CD4-positive, alpha-beta T cell treated with Interleukin-15 for 1 hour (primary cell): ENCODE measurements at places on chromosomes 3 and 15.
A peak's percentile ranks its signal among the peaks of the same experiment; 100 is the strongest.

DNA sequence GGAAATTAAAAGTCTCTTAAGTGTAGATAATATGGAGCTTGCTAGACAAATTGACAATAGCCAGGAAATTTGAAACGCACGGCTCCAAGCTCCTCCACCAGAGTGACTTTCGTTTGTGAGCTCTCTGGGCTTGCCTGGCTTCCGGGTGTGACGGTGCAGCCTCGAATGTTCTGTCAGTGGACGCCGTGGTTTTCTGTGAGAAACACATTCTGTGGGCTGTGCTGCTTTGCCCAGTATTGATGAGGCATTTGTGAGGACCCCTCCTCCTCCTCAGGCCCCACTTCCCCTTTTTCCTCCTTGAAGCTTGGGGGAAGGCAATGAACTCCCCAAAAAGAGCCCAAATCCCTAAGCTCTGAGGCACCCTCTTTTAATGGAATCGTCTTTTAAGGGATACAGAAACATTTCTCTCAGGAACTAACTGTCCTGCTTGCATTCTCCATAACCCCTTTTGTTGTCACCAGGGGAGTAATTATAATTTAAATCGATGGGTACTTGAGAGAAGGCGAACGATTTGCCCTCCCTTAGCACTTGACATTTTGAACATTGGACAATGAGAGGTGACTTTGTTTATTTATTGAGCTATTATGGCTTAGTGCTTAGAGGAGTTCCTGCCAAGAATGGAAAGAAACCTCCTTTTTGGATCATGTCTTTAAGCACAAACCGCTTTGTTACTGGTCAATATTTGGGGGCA lies 40.8 kb downstream of the POLR2M start:
- no peak for DNase-seq

DNA sequence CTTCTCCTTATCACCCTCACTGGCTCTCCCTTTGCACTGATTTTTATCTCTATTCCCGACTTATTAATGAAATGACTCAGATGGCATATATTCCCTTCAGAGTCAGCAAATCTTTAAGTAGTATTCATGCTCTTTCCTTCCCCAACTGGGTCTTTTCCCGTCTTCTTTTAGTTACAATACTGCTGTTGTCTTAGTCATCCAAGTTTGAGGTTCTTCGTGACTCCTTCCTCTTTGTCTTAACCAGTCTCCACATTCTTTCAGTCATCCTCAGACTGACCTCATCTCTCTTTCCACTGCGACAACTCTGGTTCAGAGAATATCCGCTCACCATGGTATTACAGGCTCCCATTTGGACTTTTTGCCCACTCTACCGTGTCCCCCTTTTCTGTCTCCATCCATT lies 12.4 kb downstream of the WDR5B start:
- DNase-seq: no peak

DNA sequence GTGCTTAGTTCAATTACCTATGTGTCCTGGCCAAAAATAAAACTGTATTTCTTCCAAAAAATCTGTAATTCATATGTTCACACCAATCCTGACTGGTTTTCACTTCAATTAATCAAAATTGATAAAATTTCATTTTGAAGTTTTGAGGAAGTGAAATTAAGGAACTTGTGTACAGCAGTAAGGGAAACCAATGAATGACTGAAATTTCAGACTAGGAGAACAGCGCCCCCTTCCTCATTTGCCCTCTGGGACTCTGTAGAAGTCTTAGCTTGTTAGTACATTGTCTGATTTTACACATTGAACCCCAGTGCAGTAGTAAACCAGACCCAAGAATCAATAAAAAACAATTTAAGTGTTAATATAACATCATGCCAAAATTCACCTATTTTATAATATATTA lies 495.3 kb upstream of the AGTR1 start:
- no peak for DNase-seq

DNA sequence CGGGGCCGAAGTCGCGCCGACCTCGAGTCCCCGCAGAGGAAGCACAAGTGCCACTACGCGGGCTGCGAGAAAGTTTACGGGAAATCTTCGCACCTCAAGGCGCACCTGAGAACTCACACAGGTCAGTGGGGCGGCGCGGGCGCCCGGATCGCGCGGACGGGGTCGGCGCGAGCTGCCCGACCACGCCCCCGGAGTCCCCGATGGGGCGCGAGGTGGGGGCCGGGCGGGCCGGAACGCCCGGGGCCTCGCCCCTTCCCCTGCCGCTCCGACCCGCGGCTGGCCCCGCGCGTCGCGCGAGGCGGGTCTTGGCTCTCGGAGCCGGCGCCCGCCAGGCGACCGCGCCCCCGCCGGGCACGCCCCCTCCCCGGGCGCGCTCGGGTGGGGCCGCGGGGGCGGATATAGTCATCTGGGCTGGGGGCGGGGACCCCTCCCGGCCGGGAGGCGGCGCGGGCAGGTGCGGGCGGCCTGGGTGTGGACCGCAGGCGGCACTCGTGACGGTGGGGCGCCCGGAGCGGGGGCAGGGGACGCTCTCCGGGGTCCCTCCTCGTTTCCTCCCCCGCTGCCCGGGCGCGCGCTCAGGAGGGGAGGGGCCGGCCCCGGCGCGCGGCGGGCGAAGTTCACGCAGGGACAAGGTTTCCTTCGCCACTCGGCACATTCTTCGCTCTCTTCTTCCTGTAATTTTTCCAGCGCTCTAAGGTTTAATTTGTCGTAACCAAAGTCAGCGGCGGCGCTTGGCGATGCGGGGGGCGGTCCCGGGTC lies 1.2 kb downstream of the KLF13 start:
- DNase-seq: peak; percentile 86

DNA sequence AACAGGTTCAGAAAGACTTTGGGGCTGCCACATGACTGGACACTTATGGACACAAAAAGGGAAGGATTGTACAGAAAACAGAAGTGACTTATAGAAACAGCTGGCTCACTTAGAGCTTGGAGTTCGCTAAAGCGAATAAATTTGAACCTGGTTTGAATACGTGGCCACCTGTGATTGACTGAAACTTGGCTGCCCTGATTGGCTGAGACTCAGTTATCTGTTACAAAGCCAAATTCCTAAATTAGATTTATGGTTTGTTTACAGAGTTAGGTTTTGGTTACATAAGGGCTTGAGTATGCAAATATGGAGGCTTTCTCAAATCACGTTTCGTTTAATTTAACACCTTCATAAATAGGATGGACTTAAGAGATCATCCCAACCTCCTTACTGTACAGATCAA lies 270.2 kb downstream of the THSD4 start:
- no peak for DNase-seq

DNA sequence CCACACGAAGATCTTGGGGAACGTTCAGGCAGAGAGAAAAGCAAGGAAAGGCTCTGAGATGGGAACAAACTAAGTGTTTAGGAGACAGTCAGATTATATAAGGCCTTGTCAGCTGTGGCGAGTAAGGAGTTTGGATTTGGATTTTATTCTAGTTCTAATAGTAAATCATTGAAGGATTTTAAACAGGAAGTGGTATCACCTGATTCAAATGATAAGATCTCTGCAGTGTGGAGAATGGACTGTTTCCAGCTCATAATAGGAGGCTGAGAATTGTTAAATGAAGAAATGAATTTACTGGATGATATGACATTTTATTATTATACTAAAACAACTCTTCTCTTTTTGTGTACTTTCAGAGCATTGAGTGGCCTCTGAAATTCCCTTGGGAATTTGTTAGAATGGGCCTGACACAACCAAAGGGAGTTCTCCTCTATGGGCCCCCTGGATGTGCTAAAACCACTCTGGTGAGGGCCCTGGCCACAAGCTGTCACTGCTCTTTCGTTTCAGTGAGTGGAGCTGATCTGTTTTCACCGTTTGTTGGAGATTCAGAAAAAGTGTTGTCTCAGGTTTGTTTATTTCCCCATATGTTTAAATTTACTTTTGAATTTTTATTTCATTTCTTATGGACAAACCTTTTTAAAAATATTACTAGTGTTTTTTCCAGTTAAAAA lies 36.0 kb upstream of the GATM start:
- DNase-seq: no peak

DNA sequence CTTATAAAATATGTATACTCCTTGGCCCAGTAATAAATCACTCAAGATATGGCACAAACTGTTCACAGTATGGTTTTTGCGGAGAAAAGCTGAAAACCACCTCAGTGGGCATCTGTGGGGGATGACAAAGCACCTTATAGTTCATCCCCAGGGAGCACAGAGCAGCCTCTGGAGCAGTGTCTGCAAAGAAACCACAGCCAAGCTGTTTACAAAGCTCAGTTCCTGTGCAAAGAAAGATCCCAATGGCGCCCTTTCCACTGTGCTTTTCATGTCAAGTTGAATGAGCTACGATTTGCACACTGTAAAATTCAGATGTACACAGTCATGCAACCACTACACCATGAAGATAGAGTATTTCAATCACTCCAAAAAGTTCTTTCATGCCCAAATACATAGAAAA lies 2.5 kb upstream of the EFCC1 start:
- DNase-seq: no peak

- no peak for DNase-seq
Measured at GRCh38 chr3:100173961-100174360, 59.7 kb upstream of the FILIP1L start.

DNA sequence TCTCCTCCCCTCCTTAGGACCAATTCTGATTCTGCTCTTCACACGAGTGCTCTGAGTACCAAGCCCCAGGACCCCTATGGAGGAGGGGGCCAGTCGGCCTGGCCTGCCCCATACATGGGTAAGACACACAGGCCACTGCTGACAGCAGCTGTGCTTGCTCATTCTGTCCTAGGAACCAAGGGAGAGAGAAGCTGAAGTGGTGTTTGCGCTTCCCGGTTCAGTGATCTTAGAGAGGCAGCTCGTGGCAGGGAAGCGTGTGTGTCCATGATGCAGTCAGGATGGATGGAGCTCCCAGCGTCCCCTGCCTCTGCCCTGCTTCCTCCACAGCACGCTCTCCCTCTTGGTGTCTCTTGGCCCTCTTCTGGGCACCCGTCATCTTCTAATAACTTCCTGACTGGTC lies 77.6 kb downstream of the CRTC3 start:
- no peak for DNase-seq

- no peak for DNase-seq
Measured at GRCh38 chr15:86540840-86541467, 461.3 kb downstream of the AGBL1 start.

- DNase-seq: no peak
Measured at GRCh38 chr3:24196526-24196925, 251.4 kb downstream of the NR1D2 start.

GRCh38 chr15:82630033-82630432 lies 17.1 kb downstream of the CPEB1 start:
- DNase-seq: no peak

DNA sequence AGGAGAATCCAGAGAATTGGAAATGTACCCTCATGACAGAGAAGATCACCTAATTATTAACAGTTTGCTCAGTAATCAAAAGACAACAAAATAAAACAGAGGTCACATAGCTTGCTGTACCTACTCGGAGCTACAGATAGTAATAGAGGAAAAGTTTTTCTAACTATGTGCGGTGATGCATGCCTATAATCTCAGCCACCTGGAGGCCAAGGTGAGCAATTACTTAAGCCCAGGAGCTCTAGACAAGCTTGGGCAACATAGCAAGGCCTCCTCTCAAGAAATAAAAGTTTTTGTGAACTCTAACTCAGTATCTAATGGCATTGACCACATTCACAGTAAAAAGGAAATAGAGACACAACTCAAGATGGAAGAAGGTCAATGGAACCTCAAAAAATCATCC lies 243.6 kb downstream of the ATP8B4 start:
- DNase-seq: no peak

DNA sequence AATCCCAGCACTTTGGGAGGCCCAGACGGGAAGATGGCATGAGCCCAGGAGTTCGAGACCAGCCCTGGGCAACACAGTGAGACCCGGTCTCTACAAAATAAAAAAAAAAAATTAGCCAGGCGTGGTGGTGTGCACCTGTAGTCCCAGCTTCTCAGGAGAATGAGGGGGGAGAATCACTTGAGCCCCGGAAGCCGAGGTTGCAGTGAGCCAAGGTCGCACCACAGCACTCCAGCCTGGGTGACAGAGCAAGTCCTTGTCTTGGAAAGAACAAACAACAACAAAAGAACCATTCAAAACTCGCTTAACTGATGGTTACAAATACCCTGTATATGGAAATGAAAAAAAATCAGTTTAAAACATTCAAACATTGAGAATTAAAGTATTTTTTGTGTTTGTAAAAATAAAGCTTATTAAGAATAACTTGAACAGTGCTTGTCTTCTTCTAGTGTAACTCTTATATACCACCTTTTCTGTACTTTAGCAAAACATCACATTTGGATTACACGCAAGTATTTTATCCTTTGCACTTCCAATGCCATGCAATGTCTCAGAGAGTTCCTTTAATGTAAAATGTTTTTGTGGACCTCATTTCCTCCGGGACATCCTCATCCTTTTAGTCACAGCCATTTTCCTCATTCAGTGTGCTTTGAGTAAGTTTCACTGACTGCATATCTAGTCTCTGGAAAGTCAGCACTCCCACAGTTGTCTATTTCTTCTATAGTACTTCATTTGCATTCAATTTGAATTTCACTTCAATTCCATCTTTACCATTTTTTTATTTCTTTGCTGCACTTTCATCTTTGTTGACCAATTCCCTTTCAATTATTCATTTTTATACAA lies 113.0 kb upstream of the GOLGA8J start:
- no peak for DNase-seq

- DNase-seq: no peak
Measured at GRCh38 chr3:191355406-191355805, 25.1 kb upstream of the UTS2B start.

GRCh38 chr3:132237652-132238032 lies 79.6 kb upstream of the ACP3 start:
- DNase-seq: no peak

GRCh38 chr3:76871655-76872054 lies 168.2 kb upstream of the ROBO2 start:
- no peak for DNase-seq

DNA sequence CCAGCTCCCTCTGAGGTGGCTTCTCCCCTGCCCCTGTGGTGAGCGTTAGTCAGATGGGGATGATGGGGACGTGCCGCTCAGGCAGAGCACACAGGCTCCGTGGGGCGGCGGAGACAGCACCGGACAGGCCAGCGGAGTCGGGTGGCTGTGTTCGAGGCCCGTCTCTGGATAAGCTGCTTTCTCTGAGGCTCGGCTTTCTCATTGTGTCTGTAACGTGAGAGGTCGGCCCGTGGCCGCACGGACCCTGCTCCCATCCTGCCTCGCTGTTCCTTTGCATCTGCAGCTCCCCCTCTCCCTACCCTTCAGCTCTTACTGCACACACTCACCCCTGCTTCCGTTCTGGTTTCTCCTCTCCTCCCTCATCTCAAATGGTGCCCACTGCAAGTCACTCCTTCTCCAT lies 62.5 kb downstream of the FAM43A start:
- DNase-seq: no peak

- DNase-seq: no peak
Measured at GRCh38 chr3:189936201-189936945, 184.3 kb downstream of the P3H2 start.
